Osteoblast (primary cell): ENCODE measurements at places on chromosomes 12 and 14. TPM values are rescaled to one million over a fixed set of nuclear protein-coding genes. Genes with fewer than 3 reads are reported as not detected.

GRCh38 chr12:94755598-94755997, 105.2 kb upstream of the TMCC3 start:
- DNase-seq: no peak
- no peak overlapping the region for H3K4me3 ChIP-seq
- H3K36me3 ChIP-seq: no peaks in the 10 kb centered on the region
- no peak overlapping the region for H3K27ac ChIP-seq
- no peaks in the 10 kb centered on the region for H3K4me1 ChIP-seq

- H3K4me3 ChIP-seq: peak overlapping the region; percentile 1
- no peaks in the 10 kb centered on the region for H3K36me3 ChIP-seq
- DNase-seq: peak; percentile 84
- peak overlapping the region; percentile 97 for H3K27ac ChIP-seq
- peaks cover 21% of the 10 kb centered on the region for H3K4me1 ChIP-seq
Measured at GRCh38 chr12:27899151-27899661, 73.3 kb downstream of the PTHLH start.

The EFCAB11 gene
- total RNA-seq: 6.9 and 8.0 TPM in 2 replicates

DNA sequence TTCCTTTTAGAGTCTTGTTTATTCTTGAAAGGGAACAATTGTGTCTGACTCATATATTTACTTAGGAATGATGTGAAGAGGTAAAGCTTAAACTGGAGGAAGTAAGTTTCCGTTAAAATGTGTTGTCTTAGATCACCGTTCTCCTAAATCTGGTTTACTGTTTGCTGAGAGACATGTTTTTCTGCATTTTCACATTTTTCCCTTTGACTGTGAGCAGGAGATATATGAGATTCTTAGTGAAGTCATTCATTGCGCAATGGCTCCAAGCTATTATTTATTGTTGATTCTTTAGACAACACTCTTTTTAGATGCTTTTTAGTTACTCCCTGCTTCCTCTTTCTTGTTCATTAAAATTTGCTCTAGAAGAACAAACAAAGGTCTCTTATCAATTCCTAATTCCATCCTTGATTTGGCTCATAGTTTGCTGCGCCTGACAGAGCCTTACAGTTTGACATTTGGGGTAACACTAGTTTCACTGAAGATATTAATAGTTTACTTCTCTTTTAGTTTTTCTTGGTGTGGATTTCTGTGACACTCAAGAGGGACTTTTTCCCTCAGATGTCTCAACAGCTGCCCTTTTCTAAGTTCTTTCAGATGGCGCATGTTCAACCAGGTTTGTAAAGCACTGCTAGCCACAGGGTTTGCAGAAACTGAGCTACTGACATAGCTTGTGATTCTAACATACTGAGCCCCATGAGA, 11.4 kb downstream of the CLECL1 start:
- H3K27me3 ChIP-seq: peaks cover 4% of the 10 kb centered on the region
- no peaks in the 10 kb centered on the region for H3K4me1 ChIP-seq
- no peak overlapping the region for H3K27ac ChIP-seq
- no peak overlapping the region for H3K4me3 ChIP-seq
